ENCODE measurements at places on chromosomes 5 and 9.
A peak's percentile ranks its signal among the peaks of the same experiment; 100 is the strongest.

GRCh38 chr9:127448112-127448805 lies 2.9 kb downstream of the RPL12 start:
- DNase-seq = no peak

DNA sequence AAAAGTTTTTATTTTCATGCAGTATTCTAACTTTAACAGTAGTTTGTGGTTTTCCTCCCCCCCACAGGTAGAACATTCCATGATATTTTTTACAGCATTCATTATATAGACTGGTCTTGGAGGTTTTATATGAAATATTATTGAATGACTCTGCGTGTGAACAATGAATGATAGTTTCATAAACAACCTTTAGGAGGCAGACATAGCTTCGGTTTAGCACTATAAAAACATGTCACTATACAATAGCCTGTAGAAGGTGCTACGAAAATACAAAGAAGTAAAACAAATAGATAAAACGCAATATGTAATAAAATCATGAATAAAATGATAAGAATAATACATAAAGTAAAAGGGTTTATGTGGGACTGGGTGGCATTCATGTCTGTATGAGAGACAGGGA lies 8.5 kb downstream of the KLF4 start:
- no peak for DNase-seq

DNA sequence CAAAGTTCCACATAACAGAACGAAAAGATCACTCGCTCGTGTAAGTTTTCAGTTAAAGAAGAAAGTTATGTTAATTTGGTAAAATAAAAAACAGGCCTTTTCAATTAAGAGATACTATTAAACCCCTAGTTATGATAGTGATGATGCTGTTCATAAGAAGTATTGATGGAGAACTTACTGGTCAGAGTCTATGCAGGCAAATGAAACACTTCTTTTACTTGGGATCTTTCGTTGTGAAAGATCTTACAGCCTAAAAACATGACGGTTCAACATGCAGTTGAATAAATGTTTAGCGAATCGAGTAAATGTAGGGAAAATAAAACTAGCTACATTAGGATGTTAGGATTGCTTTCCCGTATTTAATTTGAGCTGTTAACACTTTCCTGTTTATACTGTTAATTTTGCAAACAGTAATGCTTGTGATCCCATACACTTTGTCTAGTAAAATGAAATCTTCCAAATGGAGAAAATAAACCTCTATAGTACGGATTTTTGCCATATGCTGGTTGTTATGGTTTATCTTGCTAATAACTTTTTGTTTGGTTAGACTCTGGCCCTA lies 2.0 kb downstream of the RHOBTB3 start:
- DNase-seq = no peak

- no peak for DNase-seq
These were observed 89.2 kb downstream of the MVB12B start for GRCh38 chr9:126415741-126416370.

GRCh38 chr9:88835038-88835466 lies 156.2 kb upstream of the S1PR3 start:
- no peak for DNase-seq

- peak; percentile 45 for DNase-seq
These were observed 5.3 kb upstream of the ACO1 start for GRCh38 chr9:32378993-32379729.
